Stimulated activated CD4-positive, alpha-beta T cell treated with anti-CD3 and anti-CD28 coated beads, TNF-alpha, amount 100 ng/mL, for 4 hours (primary cell): ENCODE measurements at places on chromosomes 5 and 9.
A peak's percentile ranks its signal among the peaks of the same experiment; 100 is the strongest.

DNA sequence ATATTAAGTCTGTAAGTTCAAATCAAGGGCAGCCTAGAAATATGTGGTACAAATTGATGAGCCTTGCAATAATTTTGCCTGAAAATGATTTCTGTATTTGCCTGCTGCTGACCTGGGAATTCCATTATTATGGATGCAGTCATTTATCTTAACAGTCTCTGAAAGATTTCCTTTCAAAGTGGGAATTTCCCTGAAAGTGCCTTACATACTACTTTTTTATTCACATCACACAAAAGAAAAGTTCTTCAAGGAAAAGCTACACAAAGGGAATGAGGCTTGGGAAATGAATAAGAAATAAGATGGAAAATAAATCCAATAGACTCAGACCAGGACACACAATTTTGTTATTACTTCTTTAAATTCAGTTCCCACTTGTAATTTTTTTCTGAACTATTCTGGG lies 537.8 kb upstream of the PTGER4 start:
- DNase-seq, result no peak

- no peak for DNase-seq
These were observed 14.7 kb downstream of the DNAJC25 start for GRCh38 chr9:111645806-111646205.

GRCh38 chr9:517993-518392 lies 303.3 kb downstream of the DOCK8 start:
- no peak for DNase-seq

DNA sequence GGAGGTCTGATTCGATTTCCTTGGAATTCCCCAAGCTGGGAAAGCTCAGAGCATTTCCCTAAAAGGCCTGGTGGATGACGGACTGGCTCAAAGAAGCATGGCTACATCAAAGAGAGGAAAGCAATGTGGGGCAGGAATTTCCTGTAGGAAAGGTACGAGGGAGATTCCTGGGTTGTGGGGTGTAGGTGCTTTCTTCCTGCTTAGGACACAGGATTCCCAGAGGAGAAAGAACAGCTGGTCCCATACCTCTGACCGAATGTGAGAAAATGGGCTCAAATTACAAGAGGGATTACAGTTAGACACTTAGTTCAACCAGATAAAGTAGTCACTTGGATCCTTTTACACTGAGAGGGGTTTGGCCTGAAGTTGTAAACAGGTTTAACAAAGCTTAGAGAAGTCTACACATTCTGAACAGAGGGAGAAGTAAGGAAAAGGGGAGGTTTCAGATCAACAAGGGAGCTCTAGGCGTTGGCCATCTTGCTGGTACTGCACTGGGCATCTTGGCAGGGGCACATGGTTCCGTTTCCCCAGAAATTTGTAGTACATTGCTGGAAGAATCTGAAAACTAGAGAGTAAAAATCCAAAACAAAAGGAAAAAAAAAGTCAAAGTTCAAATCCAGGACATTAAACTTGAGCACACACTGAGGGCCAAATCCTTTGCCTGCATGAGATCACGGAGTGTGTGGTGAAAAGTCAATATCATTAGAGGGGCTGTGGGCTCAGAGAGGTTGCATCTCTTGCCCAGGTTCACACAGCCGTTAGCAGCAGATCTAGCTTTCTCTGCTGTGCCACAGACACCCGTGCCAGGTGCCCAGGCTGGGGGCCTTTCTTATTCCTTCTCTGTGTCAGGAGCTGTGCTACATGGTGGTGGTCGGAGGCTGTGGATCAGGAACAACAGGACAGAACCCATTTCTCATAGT lies 171.3 kb downstream of the RGS3 start:
- DNase-seq, result no peak

GRCh38 chr9:112015736-112016135 lies 119.1 kb downstream of the UGCG start:
- no peak for DNase-seq

DNA sequence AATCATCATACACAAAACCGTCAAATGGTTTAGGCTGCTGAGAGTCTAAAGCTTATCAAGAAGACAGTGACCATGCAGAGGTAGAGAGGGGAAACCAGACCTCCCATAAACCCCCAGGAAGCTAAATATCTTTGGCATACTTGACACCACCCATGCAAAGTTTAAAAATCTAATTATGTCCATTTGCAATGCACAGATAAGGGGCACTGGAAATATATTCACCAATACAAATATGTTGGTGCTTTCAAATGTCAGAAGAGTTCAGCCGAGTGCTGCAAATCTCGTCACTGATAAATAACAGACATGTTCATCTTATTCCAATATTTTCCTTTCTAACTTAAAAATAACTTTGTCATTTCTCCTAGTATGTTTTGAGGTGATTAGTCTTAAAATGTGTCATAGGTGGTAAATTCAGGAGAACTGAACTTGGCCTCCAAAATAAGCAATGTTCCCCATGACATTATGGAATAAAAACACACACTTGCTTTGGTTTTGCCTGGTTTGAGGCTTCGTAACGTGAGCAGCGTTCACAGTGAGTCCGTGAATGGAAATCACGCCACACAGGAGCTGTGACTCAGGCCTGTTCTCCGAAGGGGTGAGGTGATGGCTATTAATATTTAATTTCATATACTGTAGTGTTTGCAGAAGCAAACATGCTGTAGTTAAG lies 182.2 kb downstream of the AOPEP start:
- DNase-seq, result no peak

DNA sequence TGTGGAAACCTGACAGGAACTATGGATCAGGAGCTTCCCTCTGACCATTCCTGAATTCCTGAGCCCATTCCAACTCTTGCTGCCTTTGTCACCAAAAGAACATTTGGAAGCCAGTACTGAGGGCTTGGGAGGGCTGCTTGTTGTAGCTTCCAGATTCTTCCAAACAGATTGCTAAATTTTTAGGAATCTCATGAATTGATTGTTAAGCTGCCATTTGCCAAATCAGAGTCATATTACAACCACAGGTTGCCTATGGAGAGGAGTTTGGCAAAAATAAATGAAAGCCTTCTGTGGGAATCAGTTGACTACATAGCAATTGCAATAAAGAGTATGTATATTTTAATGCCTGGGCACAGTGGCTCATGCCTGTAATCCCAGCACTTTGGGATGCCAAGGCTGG lies 39.2 kb upstream of the SLC28A3 start:
- no peak for DNase-seq

DNA sequence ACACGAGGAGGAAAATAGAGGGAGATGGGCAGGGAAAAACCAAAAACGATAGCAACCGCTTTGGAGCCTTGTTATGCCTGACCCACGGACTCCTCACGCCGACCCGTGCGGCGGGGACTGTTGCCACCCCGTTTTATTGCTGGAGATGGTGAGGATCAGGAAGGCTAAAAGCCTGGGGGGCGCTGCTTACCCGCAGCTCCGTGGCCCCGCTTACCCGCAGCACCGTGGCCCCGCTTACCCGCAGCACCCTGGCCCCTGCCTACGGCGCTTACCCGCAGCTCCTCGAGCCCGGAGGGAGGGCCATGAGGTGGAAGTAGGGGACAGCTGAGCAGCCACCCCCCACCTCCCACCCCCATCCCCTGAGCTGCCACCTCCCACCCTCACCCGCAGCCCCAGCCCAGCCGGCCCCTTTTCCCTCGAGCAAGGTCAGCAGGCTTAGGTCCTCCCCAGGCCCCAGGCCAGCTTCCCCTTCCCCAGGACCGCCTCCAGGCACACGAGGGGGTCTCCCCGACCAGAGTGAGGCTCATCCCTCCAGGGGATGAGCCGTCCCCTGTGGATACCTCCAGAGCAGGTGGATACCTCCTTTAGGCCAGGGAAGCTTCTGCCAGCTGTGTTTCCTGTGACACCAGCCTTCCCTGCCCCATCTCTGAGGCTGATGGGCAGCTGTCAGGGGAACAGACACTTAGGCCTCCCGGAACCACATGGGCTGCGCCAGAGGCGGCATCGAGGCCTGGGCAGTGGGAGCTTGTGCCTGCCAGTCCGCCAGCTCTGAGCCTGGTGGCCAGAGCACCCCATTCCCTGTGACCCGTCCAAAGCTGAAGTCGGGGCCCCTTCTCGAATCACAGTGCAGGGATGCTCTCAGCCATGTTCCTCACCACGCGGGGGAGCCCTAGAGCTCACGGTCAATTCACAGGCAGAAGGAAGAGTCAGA lies 92.3 kb downstream of the LMX1B start:
- DNase-seq, result peak; percentile 63

DNA sequence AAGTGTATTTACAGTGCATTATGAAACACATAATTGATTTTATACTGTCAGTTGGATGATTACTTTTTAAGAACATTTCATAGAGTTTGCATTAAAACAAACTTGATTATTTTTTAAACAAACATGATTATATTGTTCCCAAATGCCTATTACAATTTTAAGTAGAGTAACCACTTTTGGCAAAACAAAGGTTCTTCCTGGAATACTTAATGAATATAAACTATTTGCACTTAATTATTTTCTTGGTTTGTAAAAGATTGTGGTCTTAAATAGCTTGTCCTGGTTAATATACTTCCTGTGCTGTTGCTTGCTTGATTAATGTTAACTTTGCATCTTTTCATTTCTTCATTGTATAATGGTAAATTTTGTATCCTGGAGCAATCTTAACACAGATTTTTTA lies 180.0 kb downstream of the CDH12 start:
- no peak for DNase-seq

DNA sequence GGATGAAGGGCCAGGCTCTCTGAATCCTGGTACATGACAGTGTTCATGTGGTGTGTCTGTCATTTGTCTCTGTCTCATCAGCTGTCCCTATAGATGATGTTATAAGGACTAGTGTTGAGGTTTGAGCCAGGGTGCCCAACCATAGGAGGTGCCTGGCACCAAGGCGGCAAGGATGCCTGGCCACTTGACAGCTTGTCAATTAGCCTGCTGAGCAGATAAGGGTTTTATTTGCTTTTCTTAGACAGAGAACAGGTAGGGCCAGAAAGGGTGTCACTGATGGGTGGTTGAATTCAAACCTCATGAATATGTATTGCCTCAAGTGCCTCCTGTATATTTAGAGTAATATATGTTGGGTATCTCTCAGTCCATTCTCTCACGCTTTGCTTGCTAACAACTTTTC lies 30.1 kb upstream of the AUH start:
- DNase-seq, result no peak

DNA sequence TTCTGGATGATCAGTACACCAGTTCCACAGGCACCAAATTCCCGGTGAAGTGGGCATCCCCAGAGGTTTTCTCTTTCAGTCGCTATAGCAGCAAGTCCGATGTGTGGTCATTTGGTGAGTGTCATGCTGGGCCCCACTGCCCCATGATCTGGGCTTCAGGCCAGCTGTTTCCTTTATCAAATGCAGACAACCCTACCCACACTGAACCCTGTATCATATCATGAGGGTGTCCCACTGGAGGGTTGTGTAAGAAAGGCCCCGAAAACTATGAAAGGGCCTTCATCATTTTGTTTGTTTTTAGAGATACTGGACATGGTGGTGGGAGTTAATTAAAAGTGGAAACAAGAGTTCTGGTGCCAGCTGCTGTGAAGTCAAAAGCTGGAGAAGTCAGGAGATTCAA lies 20.0 kb upstream of the CYFIP2 start:
- DNase-seq, result no peak

DNA sequence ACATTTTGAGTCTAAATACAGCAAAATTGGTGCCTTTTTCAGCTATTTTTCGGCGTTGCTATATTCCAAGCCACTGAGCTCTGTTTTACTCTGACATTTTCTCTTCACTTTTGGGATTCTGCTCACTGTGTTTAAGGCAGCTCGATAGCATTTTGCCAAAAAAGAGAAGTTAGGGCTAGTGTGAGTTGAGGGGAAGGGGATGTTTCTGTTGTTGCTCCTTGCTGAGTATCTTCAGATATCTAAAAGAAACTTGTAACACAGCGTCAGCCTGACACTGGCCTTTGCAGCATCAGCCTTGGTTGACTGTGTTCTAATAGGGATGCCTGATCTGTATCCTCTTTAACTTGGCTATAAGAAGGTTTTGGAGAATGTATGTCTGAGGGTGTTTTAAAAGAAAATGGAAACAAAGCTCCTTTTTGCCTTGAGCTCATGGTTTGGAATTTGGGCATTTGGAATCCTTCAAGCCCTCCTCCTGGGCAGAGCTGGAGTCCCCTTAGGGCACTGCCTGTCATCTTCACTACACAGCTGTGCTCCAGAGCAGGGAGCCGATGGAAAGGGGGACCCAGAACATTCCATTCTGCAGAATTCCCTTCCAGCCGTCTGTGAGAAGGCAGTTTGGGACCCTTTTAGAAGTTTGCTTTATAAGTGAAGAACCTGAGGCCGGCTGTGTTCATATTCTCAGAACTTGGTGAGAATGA lies 63.0 kb downstream of the EXOSC2 start:
- DNase-seq, result no peak

DNA sequence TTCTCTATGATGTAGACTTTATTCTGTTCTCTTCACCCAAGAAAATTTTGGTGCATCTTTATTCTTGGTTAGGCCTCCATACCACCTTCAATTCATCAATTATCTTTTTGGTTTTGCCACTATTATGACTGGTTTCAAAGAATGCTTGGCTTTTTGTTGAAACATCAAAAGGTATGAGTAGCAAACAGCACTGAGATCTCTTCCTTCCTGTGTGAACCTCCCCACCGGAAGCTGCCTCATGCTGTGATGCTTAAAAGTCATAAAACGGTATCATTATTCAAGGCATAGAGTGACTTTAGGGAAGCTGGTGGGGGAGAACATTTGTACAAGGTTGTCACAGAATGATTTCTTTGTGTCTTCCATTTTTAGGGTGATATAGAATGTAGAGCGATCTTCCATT lies 70.6 kb downstream of the IQGAP2 start:
- no peak for DNase-seq

DNA sequence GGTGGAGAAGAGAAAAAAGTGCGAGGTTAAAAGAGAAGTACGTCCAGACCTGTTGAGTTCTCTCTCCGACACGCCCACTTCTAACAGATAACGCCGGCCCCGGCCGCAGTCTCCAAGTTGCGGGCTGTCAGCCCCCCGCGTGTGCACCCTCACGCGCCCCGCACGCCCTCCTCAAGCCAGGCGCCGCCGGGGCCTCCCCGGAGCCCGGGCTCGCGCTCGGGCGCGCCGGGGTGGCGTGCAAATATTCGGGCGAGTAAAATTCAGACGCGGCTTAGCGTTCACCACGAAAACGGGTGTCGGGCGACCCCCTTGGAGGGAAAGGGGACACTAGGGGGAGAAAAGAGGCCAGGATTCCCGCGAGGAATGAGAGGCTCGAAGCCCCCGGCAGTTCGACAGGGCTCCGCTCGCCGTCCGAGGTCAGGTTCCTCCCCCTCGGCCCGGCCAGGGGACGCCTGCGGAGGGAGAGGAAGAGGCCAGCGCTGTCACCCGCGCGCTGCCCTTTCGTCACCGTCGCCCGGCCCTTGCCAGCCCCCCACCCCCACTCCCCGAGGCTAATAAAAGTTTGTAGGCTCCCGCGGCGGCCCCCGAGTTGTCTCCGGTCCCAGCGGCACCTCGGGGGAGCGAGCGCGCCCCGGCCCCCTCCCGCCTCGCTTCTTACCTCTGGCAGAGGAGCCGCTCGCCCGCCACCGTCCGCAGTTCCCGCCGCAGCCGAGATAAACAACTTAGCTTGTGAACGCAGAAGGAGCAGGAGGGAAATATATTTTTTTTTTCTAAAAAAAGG lies 743 bp downstream of the NR3C1 start:
- DNase-seq, result peak; percentile 23

DNA sequence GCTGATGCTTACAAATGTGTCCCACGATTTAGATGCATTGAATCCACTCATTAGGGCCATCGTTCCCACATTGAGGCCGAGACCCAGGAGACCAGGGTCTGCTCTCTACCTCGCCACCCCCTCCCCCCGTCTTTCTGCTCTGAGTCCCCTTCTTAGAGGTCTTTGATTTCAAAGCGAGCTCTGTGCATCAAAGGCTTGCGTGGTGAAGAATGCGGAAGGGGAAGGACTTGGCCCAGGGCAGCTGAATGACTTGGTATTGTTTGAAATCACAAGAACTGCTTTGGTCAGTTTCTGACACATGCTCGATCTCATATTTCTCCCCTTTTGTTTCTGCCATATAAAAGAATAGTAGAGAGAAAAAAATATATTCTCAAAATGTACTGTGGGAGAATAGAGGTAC lies 78.3 kb upstream of the IRX1 start:
- no peak for DNase-seq
